GM20000 (cell line): ENCODE measurements at places on chromosomes 4 and X.
A peak's percentile ranks its signal among the peaks of the same experiment; 100 is the strongest.

DNA sequence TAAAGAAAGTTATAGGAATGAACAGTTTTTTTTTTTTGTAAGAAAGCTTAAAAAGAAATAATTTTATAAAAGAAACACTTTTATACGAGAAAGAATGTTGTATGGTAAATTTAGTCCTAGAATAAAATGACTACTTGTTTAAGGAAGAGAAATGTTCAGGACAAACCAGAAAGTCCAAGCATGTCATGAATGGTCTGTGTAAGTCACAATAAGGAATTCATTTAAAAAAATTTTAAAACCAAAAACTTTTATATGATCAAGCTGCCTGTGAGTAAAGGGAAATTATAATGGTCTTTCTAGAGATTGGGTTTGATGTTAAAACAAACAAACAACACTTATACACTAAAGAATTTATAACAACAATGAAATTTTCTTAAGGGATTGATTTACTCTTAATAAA lies 858.9 kb upstream of the PCDH7 start:
- DNase-seq, result no peak

- no peak for DNase-seq
These were observed 97.1 kb downstream of the MGST2 start for GRCh38 chr4:139762720-139763119.

DNA sequence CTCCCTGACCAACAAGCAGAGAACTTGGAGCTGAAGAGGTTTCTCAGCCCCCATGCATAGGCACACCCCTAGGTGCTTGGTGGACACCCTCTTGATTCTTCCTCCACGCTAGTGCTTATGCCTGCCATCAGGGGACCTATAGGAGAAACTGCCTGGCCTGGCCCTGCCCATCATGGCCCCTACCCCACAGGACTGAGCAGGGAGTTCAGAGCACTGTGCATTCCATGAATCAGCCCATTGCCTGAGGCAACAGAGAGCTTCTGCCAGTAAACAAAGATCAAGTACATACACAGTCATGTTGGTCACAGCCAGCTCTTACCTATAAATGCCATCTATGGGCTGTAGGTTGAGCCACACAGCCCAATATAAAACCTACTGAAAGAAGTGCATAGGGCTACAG lies 99.1 kb upstream of the EDNRA start:
- DNase-seq, result no peak

DNA sequence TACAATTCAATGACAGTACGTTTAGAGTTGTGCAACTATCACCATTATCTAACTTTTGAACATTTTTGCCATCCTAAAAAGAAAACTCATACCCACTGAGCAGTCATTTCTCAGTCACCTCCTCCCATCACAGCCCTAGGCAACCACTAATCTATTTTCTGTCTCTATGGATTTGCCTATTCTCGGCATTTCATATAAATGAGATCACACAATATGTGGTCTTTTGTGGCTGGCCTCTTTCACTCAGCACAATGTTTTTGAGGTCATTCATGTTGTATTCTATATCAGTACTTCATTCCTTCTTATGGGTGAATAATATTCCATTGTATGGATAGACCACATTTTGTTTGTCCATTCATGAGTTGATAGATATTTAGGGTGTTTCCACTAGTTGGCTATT lies 103.0 kb downstream of the PPEF1 start:
- no peak for DNase-seq

DNA sequence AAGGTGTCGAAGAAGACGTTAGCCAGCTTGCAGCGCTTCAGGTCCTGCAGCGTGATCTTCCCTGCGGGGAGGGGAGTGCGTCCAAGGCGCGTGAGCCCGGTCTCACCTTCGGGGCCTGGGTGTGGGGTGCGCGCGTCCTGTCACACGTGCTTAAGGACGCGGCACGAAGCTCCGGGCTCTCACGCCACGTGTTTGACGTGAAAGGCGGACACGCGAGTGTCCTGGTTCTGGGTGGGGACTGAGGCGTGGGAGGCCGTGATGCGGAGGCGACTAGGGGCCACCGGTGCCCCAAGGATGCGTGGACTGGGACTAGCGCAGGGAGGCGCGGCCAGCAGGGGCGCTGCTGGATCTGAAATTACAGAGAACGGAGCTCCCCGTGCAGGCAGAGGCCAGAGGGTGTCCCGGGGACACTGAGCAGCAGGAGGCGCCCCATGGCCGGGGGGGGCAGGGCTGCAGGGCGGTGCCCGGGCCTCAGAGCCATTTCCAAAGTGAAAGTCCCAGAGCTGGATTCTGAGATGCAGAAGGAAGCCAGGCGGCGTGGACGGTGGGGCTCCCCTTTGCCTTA lies 20.3 kb upstream of the GTPBP6 start:
- no peak for DNase-seq

GRCh38 chr4:11494232-11494631 lies 65.5 kb upstream of the HS3ST1 start:
- DNase-seq, result no peak

- DNase-seq, result peak; percentile 11
These were observed 42.2 kb downstream of the SH2D1A start for GRCh38 chrX:124388562-124388961.
